ENCODE measurements at places on chromosomes 4 and X.

DNA sequence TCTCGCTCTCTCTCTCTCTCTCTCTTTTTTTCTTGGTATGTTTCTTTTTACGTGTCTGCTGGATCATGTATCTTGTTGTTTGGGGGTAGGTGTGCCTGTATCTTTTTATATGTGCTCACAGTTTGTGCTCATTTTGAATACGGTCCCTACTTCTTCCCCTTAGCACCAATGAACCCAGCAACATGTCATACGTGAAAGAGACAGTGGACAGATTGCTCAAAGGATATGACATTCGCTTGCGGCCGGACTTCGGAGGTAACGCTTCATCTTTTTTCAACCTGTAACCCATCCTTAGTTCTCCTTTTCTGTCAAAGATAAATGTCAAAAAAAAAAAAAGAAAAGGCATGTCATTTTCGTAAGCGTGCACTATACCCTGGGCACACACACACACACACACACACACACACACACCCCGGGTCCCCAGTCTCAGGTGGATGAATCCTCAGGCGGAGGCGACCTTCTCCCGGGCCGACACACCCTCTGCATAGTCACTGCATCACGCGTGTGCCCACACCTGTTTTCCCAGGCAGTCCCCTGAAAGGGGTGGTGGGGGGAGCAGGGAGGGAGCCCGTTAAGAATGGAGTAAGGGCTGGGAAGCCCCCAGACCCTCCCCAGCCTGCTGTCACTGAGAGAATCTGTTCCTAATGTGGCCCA is 511 bp downstream of the GABRB1 start:
- no peak for DNase-seq

DNA sequence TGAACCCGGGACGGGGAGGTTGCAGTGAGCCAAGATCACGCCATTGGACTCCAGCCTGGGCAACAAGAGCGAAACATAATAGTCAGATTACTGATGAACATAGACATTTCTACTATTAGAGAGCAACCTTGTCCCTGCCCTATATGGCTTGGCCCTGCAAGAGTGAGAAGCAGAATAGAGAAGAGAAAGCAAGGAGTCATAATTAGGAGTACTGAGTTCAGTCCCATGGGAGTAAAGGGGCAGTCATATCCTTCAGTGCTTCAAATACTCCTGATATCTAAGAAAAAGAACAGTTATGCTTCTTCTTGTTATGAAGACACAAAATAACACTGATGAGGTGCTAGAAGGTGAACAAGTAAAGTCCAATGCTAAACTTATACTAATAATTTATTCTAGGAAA is 33.8 kb downstream of the CLDN2 start:
- DNase-seq: no peak

DNA sequence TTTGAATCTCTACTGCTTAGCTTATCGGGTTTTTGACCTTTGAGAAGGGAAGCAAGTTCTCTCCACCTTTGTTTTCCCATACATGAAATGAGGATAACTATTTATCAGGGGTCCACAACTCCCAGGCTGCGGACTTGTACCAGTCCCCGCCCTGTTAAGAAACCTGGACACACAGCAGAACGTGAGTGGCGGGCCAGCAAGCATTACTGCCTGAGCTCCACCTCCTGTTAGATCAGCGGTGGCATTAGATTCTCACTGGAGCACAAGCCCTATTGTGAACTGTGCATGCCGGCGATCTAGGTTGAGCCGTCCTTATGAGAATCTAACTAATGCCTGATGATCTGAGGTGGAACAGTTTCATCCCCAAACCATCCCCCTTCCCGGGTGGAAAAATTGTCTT is 579.5 kb downstream of the GALNTL6 start:
- no peak for DNase-seq

DNA sequence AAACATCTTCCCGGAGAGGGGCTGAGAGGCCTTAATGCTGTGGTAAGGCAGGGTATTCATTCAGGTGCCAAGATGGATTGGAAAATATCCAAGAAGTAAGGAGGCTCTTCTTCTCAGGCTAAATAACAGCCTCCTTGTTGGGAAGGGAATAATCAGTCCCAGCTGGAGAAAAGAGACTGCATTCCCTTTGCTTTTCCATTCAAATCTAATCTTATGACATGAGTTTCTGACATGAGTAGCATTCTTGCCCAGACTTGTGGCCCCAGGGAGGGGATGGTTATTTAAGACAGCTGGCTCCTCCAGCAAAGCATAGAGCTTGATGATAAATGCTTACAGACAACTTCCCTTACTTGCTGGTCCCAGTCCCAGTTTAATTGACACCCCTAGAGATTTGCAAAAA is 98.3 kb downstream of the DCLK2 start:
- DNase-seq: no peak

- no peak for DNase-seq
Measured at GRCh38 chrX:112901869-112902725, 61.5 kb upstream of the AMOT start.

DNA sequence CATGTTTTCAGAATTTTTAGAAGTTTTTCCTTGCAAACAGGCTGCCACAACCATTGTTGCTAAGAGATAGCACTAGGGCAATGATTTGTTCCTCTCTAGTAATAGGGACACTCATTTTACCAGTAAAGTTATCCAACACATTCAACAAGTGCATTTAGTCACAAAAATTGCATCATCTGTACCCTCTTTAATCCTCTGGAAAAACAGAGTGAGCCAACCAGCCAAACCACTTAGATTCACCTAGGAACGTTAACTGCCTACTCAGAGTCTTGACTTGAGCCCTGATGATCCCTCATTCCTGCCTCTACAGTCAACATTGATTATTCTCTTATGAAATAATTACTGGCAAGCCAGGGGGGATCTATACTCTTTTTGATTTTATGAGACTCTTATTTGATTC is 17.0 kb upstream of the ADGRA3 start:
- DNase-seq: no peak

DNA sequence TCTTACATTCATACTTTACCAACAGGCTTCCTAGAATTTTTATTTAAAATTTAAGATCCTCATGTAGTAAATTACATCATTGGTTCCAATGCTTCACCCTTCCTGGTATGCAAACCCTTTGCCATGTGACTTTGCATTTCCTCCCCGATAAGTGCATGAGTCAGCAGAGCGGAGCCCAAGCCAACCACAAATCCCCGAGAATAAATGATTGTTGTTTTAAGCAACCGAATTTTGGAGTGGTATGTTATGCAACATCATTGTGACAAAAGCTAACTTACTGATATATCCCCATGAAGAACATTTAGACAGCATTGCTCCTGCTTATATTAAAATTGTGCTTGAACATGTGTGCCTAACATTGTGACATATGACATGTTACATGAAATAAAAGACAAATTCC is 199.4 kb upstream of the DDX53 start:
- DNase-seq: no peak

Data from activated T-helper 1 cell treated with anti-CD3 and anti-CD28 coated beads, Interleukin-2, amount 50 U/mL, for 16 hours (primary cell).